Subcutaneous adipose tissue (tissue), 4 donors: ENCODE measurements at places on chromosomes 3 and 15. TPM values are rescaled to one million over a fixed set of nuclear protein-coding genes. Genes with fewer than 3 reads are reported as not detected.

AADACL2 gene
- total RNA-seq, result not detected

ATP13A4 gene
- total RNA-seq, result not detected

IL16 gene
- total RNA-seq, result 37.0 TPM

TAGLN3 gene
- total RNA-seq, result not detected

ADCY5 gene
- 35.5 TPM for total RNA-seq

IDH2 gene
- 21.2 TPM for total RNA-seq

NR2E3 gene
- not detected for total RNA-seq

IGF1R gene
- 53.7 TPM for total RNA-seq

GHRL gene
- total RNA-seq, result 11.3 TPM

HYAL2 gene
- total RNA-seq, result 54.4 TPM

HES1 gene
- 22.0 TPM for total RNA-seq

SLC9C1 gene
- 0.75 TPM for total RNA-seq

MUSTN1 gene
- 8.7 TPM for total RNA-seq

GP5 gene
- total RNA-seq, result not detected
